ENCODE measurements at places on chromosomes 5 and 9. TPM values are rescaled to one million over a fixed set of nuclear protein-coding genes. Genes with fewer than 3 reads are reported as not detected.

The TAS2R1 gene
- not detected for total RNA-seq

The GARIN3 gene
- not detected for total RNA-seq

The REEP2 gene
- total RNA-seq: 19.2 TPM

DNA sequence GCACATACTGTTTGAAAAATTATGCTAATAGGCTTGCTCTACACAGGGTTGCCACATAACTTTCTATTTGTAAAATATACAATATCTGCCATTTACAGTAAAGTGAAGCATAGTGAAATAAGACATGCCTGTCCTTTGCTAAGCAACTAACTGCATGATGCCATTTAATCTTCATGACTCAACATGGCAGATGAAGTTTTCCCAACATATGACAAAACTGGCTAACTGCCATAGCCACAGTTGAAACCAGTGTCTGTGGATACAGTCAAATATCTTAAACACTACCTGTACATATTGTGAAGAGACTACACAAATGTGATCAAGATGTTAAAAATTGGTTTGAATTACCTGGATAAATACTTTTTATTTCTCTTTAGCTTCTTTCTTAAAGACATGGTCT lies 3.1 kb upstream of the DMAC1 start:
- no peak overlapping the region for H3K27ac ChIP-seq
- H3K27me3 ChIP-seq: no peaks in the 10 kb centered on the region
- DNase-seq: no peak
- H3K4me3 ChIP-seq: no peak overlapping the region

DNA sequence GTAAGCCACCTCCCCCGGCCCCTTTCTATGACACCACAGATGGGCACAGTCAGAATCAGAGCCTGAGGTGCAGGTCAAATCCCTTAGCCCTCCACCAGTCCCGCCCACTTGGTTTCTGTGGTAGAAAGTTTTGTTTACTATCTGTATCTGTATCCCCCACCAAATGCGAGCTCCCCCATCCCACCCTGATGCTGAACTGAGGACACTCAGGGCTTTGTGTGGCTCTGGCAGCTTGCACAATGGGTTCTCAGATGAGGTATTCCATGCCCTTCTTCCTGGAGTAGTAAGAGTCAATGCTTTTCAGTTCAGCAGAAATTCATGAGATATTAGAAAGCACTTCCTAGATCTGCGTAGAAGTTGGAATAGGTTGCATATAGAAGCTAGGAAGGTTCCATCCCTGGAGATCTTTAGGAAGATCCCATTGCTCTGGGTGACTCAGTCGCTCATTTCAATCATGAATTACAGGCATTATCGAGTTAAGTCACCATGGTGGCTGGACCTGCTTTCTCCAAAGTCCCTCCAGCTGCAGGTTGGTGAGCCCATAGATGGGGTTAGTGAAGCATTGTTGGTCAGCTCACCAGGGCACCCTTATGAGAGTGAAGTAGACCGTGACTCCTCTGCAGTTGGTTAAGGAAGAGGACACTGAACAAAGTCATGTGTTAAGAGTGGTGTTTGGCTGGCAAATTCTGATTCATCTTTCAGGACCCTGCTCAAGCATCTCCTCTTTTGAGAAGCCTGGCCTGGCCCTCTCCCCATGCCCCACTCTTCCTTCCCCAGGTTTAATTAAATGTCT lies 10.6 kb upstream of the KCNIP1 start:
- DNase-seq: no peak
- H3K4me1 ChIP-seq: peaks cover 3% of the 10 kb centered on the region
- no peaks in the 10 kb centered on the region for H3K36me3 ChIP-seq
- H3K4me3 ChIP-seq: no peak overlapping the region
- no peak overlapping the region for H3K27ac ChIP-seq

DNA sequence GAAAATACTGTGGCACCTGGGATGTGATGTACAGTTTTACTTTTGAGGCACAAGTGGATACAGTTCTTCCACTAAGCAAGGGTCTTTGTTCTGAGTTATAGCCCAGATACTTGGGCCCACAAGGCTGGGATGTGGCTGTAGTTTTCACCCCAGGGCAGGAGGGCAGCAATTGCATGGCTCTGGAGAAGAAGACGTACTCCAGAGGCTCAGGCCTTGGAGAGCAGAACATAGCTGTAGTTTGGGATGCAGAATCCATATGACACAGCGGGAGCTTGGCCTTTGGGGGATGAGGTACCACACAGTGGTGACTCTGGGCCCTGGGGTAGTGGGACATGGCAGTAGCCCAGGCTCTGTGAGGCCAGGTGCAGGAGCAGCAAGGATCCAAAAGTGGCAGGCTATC lies 110.8 kb upstream of the FSTL4 start:
- H3K27ac ChIP-seq: no peak overlapping the region
- no peaks in the 10 kb centered on the region for H3K36me3 ChIP-seq
- H3K27me3 ChIP-seq: no peaks in the 10 kb centered on the region
- DNase-seq: no peak

DNA sequence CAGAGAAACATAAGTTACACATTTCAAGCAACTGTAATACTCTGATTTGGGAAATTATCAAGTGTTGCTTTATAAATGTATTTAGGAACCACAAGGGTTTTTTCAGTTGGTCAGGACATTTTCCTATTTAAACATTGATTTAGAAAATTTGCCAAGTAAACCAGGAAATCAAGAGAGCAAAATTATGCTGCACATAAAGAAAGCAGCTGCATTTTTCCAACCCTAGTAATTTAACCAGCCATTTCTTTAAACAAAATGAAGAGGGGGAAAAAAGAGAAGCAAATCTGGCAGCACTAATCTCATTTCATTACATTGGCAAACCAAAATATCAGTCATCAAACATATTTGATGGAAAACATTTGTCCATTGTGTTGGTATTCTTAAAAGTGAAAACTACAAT lies 271.4 kb downstream of the TLE1 start:
- no peaks in the 10 kb centered on the region for H3K36me3 ChIP-seq
- peaks cover 2% of the 10 kb centered on the region for H3K4me1 ChIP-seq
- H3K27me3 ChIP-seq: peaks cover 1% of the 10 kb centered on the region
- DNase-seq: no peak

DNA sequence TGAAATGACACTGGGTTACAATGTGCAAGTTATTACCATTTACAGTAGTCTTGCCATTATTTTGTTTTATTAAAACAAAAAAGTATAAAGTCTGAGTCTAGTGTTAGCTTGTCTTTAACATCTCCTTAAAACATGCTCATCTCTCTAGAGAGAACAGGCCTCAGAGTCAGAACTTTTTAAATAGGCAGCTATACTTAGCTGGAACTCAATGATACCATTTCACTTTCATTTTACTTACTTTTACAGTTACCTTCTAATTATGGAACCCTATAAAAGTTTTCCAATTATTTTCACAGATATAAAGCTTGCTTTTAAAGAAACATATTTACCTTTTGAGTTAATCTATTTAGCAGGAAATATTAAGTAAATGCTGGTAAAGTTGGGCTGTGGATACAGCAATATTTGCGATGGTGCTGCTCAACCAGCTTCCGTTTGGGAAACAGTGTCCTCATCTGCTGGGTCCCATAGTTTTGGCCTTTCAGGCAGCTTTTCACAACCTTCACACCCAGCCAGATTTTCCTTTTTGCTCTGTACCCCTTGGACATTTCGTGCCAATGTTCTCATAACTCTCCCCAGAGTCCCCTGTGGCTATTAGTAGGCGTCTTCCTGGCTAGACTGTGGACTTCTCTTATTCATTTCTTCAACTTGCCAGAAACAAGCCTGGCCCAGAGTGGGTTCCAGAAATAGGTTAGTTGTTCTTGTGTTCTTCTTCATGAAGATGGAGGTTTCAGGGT lies 36.3 kb upstream of the UBTD2 start:
- H3K27ac ChIP-seq: no peak overlapping the region
- H3K27me3 ChIP-seq: no peaks in the 10 kb centered on the region
- no peaks in the 10 kb centered on the region for H3K36me3 ChIP-seq
- no peaks in the 10 kb centered on the region for H3K4me1 ChIP-seq
- H3K4me3 ChIP-seq: no peak overlapping the region

GRCh38 chr5:141430332-141431113 lies at the start of gene PCDHGA12:
TSS of gene PCDHGA12 (plus strand) at chr5:141430507. CDS start at chr5:141430760, 253 bp downstream.
- no peaks in the 10 kb centered on the region for H3K4me1 ChIP-seq
- no peaks in the 10 kb centered on the region for H3K27me3 ChIP-seq
- no peak within 1 kb of the TSS for H3K4me3 ChIP-seq
- H3K36me3 ChIP-seq: no peaks in the 10 kb centered on the region
- H3K27ac ChIP-seq: no peak within 1 kb of the TSS

DNA sequence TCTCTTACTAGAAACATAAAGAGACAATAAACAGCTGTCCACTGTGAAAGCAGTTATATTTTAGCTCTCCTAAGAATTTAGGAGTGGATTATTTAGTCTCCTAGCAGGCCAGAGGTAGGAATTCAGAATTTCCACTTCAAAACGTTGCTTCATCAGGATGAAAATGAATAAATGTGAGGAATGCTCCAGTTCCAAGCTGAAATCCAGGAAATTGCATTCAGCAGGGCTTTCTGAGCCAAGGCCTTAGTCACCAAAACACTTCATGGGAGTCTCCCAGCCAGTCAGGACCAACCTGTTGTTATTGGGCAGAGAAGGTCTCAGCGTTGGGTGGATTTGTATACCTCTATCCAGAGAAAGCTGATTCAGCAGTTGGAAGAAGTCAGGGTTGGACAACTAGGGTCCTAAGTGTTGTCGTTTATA lies 1040.3 kb downstream of the TLE1 start:
- no peak overlapping the region for H3K4me3 ChIP-seq
- H3K27me3 ChIP-seq: no peaks in the 10 kb centered on the region
- no peaks in the 10 kb centered on the region for H3K36me3 ChIP-seq
- no peak overlapping the region for H3K27ac ChIP-seq
- H3K4me1 ChIP-seq: peaks cover 11% of the 10 kb centered on the region
- DNase-seq: peak; percentile 62

- H3K36me3 ChIP-seq: no peaks in the 10 kb centered on the region
- H3K27me3 ChIP-seq: no peaks in the 10 kb centered on the region
- H3K4me3 ChIP-seq: no peak overlapping the region
Observed at GRCh38 chr5:135356522-135357318, 42.3 kb downstream of the MACROH2A1 start.

DNA sequence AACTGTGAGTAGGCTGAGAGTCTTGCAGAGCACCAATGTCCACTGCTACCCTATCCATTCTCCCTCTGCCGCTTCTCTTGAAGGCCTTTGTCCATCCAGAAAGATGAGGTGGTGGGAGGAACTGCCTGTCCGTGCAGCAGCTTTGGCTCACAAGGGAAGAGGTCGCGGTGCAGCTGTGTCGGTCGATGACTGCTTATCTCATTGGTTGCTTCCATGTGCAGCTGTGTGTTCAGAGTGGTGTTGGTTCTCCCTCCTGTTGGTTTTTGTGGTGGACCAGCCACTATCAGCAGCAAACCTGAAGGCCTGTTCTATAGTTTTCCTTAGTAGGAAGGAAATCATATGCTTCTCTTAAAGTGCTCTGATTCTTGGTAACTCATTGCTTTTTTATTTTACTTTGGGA lies 40.7 kb downstream of the SPTAN1 start:
- H3K4me3 ChIP-seq: no peak overlapping the region
- H3K27ac ChIP-seq: no peak overlapping the region
- H3K27me3 ChIP-seq: no peaks in the 10 kb centered on the region
- H3K4me1 ChIP-seq: no peaks in the 10 kb centered on the region
- peaks cover 9% of the 10 kb centered on the region for H3K36me3 ChIP-seq

DNA sequence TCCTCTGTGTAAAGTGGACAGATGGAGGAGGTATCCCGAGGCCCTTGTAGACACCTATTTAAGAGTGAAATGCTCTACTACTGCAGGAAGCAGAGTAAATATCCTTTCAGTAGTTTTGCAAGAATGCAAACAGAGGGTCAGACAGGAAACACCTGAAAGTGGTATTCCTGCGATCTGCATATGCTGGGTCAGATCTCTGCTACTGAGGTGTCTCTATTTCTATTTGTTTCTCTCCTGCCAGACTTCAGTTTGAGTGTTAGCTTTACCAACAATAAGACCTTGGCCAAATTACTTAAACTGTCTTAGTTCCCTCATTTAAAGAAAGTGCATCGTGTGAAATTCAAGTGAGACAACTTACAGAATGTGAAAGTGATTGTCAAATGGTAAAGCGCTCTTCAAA lies 47.6 kb downstream of the JAKMIP2 start:
- no peaks in the 10 kb centered on the region for H3K36me3 ChIP-seq
- H3K27me3 ChIP-seq: no peaks in the 10 kb centered on the region
- no peak overlapping the region for H3K4me3 ChIP-seq
- DNase-seq: no peak
- no peaks in the 10 kb centered on the region for H3K4me1 ChIP-seq

DNA sequence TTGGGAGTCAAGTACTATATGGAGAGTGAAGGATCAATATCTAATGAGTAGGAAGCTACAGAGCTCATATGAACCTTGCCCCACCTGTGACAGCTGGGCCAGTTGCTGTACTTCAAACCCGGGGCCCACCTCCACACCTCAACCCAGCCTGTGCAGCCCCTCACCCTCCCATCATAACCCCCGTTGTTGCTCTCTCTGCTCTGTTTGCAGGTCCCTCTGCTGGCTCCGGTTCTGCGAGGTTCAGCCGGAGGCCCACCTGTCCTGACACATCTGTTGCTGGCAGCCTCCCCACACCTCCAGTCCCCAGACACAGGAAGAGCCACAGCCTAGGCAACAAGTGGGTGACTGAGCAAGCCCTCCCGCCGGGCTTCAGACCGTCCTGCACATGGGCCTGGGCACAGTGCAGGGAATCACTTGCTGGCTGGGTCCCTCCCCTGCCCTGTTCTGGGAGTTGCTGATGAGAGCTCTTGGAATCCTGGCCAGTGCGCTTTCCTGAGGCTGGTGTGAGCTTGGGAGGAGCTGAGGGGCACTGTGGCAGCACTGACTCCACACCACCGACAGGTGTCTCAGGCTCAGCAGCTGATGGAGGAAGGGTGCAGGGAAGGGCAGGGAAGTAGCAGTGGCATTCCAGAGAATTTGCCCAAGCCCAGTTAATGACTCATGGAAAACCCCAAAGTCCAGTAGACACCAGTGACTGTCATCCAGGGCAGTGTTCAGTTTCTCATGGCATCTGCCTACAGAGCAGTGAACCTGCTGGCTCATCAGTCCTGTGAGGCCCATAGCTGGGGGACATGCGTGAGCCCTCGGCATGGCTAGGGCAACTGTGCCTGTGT lies 69.5 kb upstream of the GARNL3 start:
- peak; percentile 41 for DNase-seq
- no peak overlapping the region for H3K27ac ChIP-seq
- H3K36me3 ChIP-seq: no peaks in the 10 kb centered on the region
- no peaks in the 10 kb centered on the region for H3K4me1 ChIP-seq
